Non-pigmented ciliary epithelial cell (primary cell): ENCODE measurements at places on chromosomes 13 and 19.
A peak's percentile ranks its signal among the peaks of the same experiment; 100 is the strongest.

- no peak for DNase-seq
These were observed 13.1 kb downstream of the ZNF773 start for GRCh38 chr19:57512845-57513244.

DNA sequence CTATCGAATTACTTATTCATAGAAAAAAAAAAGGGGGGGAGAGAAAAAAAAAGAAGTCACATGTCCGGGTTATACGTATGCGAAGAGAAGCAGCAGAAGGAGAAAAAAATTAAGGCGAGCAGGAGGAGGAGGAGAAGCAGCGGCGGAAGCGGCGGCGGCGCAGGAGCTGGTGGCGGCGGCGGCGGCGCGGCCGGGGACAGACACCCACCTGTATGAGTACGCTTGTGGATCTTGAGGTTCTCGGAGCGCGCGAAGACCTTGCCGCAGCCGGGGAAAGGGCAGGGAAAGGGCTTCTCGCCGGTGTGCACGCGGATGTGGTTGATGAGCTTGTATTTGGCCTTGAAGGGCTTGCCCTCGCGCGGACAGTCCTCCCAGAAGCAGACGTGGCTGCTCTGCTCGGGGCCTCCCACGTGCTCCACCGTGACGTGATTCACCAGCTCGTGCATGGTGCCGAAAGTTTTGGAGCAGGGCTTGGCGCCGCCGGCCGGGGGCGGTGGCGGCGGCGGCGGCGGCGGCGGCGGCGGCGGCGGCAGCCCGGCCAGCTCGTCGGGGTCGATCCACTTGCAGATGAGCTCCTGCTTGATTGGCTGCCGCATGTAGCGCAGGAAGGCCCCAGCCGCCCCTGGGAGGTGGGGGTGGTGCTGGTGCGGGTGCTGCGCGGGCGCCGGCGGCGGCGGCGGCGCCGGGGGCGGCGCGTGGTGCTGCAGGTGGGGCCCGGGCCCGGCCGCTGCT lies 1.5 kb downstream of the ZIC5 start:
- DNase-seq = no peak

DNA sequence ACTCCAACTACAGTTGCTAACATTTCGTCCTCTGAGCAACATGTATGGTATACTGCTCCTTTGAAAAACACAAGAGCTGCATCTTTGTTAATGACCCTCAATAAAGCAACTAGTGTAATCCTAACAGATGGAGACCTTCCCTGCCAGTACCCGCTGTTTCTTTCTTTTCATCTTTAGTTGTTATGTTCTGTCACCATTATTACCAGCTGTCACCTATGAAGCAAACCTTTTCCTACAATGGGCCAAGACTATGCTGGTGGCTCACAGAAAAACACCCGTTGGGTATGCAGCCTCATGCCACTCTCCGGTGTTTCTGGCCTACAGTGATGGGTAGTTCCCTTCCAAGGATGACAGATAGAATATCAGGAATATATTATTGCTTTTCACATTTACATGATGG lies 29.7 kb upstream of the CYSLTR2 start:
- DNase-seq = no peak

DNA sequence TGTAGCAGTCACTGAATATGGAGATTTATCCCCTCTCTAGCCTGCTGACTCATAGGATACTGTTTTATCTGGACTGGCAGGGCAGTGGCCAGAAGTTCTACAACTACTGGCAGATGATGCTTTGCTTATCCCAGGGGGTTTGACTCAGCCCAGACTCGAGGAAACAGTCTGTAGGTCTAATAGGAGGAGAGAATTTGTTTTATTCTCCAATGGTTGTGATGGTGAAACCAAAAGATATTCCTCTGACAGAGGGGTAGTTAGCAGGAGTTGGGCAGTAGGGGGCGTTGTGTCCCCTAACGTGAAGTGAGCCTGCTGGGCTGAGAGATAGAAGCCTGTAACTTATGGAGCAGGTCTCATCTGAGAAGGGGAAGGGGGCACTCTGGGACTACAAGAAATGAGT lies 74.9 kb downstream of the WTIP start:
- DNase-seq = no peak

DNA sequence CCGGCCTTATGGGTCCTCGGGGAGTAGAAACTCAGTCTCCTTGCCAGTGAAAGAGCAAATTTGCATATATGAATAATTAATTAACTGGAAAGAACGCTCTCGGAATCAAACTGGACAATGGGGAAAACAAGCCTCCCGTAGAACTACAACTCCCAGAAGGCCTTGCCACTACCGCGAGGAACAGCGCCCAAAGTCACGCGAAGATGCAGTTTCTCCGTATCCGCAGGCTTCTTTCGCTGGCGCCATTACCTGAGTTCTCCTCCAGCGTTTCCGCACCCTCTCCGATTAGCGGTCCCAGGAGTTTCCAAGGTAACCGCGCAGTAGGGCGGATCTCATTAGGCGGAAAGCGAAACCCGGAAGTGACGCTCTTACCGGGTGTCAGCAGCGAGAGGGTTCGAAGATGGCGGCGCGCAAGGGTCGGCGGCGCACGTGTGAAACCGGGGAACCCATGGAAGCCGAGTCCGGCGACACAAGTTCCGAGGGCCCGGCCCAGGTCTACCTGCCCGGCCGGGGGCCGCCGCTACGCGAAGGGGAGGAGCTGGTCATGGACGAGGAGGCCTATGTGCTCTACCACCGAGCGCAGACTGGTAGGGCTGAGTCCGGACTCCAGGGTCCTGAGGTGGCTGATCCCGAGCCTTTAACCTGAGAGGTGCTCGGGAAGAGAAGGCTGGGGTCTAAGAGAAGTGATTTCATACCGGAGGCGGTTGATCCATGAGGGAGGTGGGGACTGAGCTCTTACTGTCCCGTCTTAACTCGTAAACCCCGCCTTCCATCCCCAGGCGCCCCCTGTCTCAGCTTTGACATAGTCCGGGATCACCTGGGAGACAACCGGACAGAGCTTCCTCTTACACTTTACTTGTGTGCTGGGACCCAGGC lies at the start of gene GRWD1:
Gene GRWD1, plus strand, starts transcription at position 378 of the 876 bp plus-strand sequence. Its CDS starts 23 bp downstream, at position 401.
- peak; percentile 79 for DNase-seq

DNA sequence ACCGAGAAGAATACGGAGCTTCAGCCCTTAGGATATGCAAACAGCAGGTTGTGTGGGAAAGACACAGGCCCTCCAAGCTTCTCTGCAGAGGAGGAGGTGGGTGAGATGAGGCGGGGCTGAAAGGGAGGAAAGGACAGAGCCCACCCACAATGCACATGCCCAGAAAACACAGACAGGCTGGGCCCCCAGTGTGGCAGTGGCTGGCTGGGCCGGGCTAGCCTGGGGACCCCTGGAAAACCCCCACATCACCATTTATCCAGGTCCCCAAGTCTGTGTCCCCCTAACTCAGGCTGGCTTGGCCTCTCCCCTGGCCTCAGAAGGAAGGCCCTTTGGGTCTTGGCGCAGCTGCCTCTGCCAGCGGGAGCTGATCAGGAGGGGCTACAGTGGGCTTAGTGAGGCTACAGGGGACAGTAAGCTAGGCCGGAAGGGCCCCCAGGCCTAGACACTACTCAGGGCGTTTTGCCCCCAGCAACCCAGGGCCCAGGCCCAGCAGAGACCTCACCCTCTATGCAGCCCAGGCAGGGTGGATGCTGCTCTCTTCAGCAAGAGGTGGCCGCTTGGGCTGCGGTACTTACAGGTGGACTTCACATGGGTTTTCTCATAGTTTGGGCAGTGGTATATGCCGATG lies 119.5 kb downstream of the TUBA3C start:
- no peak for DNase-seq

DNA sequence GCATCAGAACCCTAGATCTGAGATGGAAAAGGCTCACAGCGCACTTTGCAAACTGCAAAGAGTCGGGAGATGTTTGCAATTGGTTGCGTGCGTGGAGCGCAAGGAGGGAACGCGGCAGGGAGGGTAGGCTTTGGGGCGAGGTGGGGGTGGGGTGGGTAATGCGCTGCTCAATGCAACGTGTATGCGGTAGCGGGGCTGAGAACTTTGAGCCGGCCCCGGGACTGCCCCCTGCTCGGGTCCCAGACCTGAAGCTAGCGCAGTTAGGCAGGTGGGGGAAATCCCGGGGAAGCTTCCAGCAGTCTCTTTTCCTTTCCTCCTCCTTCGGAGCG lies 971 bp downstream of the FOSB start:
- no peak for DNase-seq

DNA sequence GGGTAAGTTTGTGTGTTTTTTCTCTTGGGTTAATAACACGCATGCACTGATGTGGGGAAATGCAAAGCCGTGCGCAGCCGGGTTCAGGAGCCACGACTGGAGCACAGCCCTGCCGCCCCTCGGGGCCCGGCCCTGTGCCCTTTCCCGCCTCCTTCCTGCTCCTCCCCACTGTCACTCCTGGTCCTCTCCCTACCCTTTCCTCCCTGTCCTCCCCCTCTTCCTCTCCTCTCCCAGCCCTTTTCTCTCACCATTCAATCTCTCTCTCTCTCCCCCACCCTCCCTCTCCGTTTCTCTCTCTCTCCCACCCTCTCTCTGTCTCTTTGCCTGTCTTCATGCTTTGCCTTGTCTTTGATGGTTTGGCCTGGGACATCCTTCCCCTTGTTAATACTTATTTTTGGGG lies 27.2 kb downstream of the PLEKHJ1 start:
- DNase-seq = no peak

DNA sequence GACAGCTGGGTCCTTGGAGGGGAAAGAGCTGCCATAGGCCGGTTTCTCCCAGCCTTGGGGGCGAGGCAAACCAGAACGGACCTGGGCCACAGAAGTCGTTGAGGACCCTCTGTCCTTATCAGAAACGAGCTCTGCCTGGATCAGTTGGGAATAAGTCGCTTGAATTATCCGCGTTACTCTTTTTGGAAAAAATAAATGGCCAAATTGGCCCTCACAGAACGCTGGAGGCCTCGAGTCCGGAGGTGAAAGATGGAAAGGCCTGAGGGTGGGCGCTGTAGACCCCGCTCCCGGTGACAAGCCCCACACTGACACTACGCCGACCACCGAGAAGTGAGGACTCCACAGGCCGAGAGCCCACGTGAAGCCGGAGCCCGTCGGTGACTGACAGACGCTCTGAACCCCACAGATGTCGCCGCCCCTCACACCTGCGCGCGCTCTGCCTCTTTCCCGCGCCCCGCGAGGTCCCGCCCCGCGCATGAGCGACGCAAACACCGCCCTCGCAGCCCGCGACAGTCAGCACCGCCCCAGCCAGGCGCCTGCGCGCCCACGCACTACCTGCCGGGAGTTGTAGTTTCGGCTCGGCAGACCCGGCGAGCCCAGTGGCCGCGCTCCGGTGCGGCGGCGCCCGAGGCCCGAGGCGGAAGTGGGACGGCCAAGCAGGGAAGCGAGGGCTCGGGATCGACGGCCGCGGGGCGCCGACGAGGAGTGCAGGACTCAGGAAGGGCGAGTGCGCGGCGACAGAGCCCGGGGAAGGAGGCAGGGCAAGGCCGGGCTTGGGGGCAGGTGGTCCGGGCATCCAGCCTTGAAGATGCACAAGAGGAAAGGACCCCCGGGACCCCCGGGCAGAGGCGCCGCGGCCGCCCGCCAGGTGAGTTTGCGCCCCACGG lies at the start of the genes BRME1 and CC2D1A:
Gene BRME1, minus strand, starts transcription at position 484 of the 887 bp plus-strand sequence. CDS start 1,225 bp downstream, outside the sequence.
Gene CC2D1A, plus strand, starts transcription at position 568 of the 887 bp plus-strand sequence. Its CDS starts 241 bp downstream, at position 809.
- DNase-seq = no peak

GRCh38 chr19:16441661-16442162 lies 30.1 kb downstream of the EPS15L1 start:
- DNase-seq = no peak

- DNase-seq = no peak
These were observed 539 bp downstream of the PLD3 start for GRCh38 chr19:40348961-40349507.

- no peak for DNase-seq
These were observed 175.1 kb downstream of the ITGBL1 start for GRCh38 chr13:101627556-101627943.

DNA sequence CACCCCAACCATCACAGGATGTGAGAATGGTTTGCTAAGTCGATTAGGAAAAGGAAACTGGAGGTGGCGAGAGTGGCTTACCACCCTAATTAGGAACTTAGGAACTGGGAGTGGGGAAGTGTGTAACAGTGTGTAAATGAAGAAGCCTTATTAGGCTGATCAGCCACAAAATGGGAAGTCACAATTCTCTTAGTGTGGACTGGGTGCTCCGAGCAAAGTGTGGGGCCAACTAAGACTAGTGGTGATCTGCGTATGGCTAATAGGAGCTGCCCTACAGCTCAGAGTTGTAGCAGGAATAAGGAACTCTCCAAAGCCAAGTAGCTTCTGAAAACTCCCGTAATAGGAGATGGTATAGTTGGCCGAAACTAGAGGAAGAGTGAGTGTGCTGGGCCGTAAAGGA lies 7.6 kb downstream of the SIGLEC11 start:
- DNase-seq = no peak

DNA sequence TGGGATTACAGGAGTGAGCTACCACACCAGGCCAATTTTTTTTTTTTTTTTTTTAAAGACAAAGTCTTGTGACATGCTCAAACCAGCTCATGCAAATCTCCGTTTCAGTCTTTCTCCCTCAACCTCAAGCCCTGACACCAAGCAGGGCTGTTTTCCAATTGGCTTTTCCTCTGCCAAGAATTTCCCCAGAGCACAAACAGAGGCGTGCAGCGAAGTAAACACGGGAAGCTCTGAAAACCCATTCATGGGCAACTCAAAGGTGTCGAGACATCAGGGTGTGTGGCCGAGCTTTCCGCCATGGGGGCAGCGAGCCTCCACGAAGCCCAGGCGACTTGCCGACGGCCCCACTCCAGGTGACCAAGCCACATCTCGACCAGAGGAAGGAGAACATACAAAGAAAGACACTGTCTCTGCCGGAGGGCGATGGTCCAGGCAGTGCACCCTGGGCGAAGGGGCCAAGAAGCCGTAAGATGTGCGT lies 70.0 kb downstream of the INSR start:
- no peak for DNase-seq

- DNase-seq = no peak
These were observed 268.7 kb downstream of the SPRY2 start for GRCh38 chr13:80072231-80072630.

DNA sequence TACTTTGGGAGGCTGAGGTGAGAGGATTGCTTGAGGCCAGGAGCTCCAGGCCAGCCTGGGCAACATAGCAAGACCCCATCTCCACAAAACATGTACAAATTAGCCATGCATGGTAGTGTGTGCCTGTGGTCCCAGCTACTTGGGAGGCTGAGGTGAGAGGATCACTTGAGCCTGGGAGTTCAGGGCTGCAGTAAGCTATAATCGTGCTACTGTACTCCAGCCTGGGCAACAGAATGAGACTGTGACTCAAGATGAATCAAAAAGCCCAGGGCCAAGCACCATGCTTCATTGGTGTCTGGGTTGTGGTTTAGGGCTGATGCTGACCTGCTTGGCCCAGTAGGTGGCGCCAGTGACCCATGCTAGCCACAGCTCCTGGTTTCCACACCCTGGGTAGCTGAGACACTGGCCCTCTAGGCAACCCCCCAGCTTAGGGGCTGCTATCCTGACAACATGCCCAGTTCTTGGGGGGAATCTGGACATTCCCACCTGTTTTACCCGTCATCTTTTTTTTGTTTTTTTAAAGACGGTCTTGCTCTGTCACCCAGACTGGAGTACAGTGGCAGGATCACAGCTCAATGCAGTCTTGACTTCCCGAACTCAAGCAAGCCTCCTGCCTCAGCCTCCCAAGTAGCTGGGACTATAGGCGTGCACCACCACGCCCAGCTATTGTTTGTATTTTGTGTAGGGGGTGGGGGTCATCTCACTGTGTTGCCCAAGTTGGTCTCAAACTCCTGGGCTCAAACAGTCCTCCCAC lies 5.5 kb downstream of the CCDC124 start:
- DNase-seq = peak; percentile 56
